ENCODE measurements at places on chromosomes 6 and 20.

DNA sequence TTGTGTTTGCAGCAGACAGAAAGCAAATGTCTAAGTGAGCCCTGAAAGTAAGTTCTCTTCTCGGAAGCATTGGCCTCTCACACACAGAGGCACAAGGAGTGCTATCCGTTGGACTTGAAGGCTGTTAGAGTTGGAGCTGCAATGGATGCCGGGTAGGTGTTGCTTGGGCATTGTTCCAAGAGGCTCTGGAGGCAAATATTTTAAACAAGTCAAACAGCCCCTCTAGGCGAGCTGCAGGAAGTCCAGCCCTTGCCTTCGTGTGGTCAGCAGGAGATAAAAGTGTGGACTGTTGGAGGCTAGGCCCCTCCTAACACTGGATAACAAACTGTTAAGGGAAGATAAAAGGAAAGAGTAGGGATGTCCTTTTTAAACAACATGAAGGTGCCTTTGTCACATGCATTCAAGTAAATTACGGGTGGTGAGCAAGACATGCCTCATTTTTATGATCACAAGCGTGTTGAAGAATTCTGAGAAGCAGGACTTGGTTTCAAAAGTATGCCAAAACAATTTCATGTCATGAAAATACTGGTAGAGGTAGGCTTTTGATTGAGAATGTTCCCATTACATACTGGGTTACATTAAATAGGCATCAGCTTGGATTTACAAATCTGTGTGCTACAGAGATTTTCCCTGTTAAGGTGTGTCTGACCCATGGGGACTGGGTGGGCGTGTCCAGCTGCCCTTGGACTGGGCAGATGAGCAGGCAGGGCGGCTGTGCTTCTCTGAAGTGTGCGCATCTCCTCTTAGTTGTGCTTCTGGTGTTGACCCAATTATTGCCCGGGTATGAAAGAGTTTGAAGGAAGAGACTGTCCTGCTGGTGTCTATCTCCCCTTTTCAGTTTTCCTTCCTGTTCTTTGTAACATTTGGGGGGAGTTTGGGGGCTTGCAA lies 57.5 kb downstream of the RREB1 start:
- no peak for DNase-seq

GRCh38 chr6:52524918-52525317 lies 51.9 kb downstream of the TRAM2 start:
- DNase-seq, result no peak

- peak; percentile 49 for DNase-seq
Measured at GRCh38 chr6:33696548-33697518, 14.7 kb downstream of the UQCC2 start.

DNA sequence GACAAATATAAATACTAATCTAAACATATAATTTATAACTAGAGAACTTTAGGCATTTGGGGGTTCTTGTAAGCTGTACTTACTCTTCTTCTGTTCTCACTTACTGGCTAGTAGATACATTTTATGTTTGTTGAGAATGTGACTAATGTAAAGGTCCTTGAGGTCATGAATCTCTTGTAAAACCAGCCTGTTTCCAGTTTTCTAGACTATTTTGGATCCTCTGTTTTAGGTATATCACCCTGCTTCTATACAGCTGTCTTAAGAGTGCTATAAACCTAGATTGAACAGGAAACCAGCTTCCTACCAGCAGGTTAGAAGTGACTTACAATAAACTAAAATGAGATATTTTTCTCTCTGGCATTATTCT lies 134.2 kb downstream of the PLCB4 start:
- DNase-seq, result no peak

GRCh38 chr6:97668716-97669115 lies 385.7 kb upstream of the MMS22L start:
- peak; percentile 40 for DNase-seq

- DNase-seq, result no peak
Measured at GRCh38 chr6:31805939-31806469, 762 bp downstream of the LSM2 start.

- no peak for DNase-seq
Measured at GRCh38 chr20:6091661-6092060, 31.2 kb downstream of the FERMT1 start.

- no peak for DNase-seq
Measured at GRCh38 chr6:68192988-68193387, 442.1 kb upstream of the ADGRB3 start.

GRCh38 chr20:53847837-53848170 lies 222.6 kb downstream of the BCAS1 start:
- DNase-seq, result no peak

GRCh38 chr6:2800552-2801316 lies 35.5 kb downstream of the WRNIP1 start:
- no peak for DNase-seq

- no peak for DNase-seq
Measured at GRCh38 chr6:82205930-82206392, 41.6 kb downstream of the IBTK start.

- no peak for DNase-seq
Measured at GRCh38 chr20:51366155-51366886, 176.2 kb downstream of the NFATC2 start.

- no peak for DNase-seq
Measured at GRCh38 chr6:51495610-51496396, 591.6 kb downstream of the PKHD1 start.

Data from hypothalamus (tissue), 51 donors.